ENCODE measurements at places on chromosomes 2 and 18.

- DNase-seq: no peak
These were observed 319.4 kb downstream of the NRXN1 start for GRCh38 chr2:50712569-50712968.

DNA sequence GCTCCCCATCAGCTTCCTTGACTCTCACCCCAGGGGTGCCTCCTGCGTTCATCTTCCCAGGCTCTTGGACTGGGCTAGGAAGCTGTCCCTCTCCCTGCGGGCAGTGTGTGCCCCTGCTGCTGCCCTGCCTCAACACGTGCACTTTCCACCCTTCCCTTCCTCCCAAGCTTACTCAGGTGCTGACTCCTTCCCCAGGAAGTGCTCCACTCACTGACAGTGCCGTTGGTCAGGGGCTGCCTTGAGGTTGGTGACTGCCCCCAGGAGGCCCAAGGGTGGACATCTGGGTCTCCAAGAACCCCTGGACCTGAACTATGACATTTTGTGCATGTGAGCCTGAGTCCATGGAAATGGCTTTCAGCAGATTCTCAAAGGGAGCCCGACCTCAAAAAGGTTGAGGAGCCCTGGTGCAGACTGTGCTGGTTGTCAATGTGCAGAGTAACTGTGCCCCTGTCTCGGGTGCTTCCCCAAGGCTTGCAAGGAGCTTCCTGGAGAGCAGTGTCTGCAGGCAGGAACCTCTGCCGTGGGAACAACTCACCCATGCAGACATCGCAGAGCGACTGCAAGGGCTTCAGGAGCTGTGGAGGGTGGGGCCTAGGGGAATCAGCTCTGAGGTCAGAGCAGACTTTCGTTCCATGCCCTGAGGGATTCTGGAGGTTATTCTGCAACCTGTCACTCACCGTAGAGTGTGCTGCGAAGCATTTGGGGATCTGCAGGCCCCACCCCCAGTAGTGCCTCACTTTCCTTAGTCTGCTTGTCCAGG lies 116.5 kb upstream of the MCFD2 start:
- no peak for DNase-seq

- DNase-seq: no peak
These were observed 64.0 kb downstream of the BOLA3 start for GRCh38 chr2:74083750-74084149.

GRCh38 chr18:43596105-43596712 lies 318.9 kb upstream of the SYT4 start:
- no peak for DNase-seq

DNA sequence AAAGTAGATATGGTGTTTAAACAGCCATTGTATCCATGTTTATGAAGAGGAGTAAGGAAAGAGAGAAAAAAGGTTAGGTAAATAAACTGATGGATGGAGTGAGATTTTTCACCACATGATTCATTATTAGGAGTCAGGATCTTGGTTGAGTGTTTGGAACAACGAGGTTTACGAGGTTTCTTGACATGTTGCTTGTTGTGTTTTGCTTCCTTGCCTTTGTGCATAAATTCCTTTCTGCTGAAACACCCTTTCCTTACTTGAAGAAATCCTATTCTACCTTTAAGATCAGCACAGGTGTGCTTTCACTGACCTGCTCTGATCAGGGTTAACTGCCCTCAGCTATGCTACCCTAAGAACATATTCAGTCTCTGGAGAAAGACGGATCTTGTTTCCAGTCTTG lies 66.6 kb downstream of the EFEMP1 start:
- no peak for DNase-seq

DNA sequence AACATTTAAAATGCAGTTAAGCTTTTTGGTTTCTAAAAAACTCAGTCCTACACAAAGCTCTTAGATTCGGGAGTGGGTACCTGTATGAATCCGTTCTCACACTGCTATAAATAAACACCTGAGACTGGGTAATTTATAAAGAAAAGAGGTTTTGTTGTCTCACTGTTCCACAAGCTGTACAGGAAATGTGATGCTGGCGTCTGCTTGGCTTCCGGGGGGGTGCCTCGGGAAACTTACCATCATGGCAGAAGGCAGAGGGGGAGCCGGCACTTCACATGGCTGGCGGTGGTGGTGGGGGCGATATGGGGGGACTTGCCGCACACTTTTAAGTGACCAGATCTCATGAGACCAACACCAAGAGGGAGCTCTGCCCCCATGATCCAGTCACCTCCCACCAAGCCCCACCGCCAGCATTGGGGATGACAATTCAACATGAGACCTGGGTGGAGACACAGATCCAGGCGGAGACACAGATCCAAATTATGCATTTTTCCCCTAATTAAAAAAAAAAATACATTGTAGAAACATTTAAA lies 222.5 kb downstream of the GBX2 start:
- no peak for DNase-seq

- DNase-seq: no peak
These were observed 4.2 kb downstream of the SH3BP4 start for GRCh38 chr2:234955971-234956509.

- DNase-seq: no peak
These were observed 1.8 kb downstream of the ACVR1 start for GRCh38 chr2:157874348-157874747.

DNA sequence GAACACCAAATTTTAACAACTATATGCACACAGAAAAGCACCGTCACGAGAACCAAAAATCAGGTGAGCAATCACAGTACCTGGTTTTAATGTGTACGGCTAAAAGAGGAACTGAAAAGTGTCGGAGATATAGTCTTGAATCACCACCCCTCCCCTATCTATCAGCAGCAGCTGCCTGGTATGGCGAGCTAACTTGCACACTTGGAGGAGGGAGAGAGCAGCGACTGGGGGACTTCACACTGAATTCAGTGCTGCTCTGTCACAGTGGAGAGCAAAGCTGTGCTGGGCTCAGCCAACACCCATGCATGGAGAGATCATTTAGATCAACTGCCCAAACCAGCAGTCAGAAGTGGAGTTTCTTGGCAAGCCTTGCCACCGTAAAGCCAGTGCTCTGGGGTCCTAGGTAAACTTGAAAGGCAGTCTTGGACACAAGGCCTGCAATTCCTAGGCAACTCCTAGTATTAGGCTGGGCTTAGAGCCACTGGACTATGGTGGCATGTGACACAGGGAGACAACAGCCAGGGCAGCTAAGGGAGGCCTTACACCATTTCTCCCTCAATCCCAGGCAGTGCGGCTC lies 89.2 kb upstream of the CD226 start:
- no peak for DNase-seq

DNA sequence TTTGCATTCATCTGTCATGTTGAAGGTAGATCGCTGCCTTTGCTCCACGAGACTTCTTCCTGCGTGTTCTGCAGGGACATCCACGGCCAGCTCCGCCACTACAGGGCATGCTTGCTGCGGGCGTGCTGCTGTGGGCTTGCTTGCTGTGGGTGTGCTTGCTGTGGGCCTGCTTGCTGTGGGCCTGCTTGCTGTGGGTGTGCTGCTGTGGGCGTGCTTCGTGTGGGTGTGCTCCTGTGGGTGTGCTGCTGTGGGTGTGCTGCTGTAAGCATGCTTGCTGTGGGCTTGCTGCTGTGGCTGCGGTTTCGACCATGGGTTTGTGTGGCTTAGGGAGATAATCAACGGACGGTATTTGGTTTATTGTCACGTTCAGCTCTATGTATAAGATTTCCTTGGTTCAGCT lies 161.3 kb upstream of the NFATC1 start:
- no peak for DNase-seq

DNA sequence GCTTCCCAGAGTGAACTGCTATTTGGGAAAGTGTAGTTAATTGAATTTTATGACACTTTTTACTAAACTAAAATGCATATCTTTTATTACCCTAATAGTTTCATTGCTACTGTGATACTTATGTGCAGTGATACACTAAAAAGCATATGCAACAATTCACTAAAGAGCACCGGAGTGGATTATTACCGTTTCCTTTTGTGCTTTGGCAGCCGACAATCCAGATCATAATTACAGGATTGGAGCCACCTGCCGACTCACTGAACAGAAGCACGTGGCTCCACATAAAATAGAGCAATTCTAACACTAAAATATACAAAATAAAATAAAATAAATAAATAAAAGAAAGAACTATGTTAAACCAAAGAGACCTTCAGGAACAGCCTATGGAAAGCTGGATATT lies 583.4 kb downstream of the NRXN1 start:
- no peak for DNase-seq

DNA sequence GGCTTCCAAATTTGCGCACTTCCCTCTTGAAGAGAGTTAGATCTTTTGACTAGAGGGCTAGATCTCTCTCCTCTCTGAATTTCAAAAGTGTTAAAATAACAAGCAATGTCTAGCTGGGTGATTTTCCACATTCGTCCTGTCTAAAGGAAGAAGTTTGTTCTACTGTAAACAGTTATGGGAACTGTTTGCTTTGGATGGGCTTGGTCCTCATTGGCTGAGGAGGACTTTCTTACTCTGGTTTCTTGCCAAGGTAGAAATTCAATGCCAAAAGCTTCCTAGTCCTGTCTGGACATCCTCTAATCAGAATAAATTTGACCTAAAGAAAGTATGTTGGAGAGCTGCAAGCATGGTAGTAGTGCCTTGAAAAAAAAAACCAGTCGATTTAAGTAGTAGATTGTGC lies 47.4 kb upstream of the RAPH1 start:
- no peak for DNase-seq

DNA sequence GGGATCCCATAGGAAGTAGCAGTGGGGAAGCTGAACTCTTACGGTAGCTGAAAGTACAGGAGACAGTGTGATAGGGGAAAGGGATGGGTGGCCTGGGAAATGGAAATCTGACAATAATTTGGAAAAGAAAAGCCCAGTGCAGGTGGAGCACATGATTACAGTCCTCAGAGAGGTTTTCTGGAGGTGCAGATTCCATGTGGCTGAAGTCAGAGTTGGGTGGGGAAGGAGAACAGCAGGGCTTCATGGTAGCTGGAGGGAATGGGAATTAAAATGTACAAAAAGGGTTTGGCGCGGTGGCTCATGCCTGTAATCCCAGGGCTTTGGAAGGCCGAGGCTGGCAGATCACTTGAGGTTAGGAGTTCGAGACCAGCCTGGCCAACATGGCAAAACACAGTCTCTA lies 12.2 kb downstream of the HRH4 start:
- no peak for DNase-seq

DNA sequence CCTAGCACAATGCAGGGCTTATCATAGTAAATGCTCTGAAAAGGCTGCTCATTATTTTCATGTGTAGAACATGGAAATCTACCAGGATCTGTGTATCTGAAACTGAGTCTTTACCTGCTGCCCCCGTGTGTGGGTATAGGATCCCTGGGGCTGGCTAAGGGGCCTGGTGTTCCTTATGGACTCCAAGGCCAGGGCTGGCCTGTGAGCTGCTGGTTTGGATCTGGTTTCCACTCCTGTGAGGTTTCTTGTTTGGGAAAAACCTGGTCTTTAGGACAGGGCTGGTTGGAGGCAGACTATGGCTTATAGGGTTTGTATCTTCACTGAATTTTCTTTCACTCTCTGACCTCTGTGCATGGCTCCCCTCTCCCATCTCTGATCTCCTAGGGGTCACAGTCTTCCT lies 80.8 kb downstream of the DYSF start:
- peak; percentile 28 for DNase-seq

DNA sequence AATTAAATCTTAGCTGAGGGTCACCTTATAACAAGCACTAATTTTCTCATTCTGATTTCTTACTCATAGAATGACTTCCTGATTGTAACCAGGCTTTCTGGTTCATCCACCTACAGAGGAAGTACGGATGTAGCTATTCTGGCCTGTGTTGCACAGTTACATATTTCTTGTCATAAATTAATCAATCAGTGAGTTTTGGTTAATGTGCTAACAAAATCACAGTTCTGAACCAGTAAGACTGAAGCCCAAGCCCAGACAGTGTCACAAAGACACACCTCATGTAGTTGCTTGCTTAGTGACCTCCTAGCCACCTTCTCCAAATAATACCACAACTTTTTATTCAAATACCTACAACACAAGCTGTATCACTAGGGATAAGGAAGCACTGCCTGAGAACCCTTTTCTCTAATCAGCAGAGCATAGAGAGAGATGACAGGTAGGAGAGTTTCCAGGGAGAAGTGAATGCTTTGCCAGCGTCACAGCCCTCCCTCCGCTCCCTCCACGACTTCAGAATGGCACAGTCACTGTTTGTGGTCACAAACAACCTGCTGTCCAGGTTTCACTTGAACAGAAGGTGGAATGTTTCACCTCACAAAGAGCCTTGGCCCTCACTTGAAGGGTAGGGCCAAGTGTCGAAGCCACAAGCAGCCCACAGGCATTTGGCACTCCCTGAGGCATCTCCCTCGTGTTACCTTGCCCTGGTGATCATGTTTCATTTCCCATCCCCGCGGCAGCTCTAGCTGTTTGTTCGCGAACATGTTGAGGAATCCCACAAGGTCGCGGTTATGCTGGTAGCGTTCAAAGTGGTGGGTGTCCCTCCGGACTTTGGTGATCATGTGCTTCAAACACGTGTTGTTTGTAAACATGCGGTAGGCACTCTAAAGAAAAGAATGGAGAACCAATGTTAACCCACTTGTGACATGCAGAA lies 120.8 kb upstream of the STK17B start:
- DNase-seq: no peak

- no peak for DNase-seq
These were observed 74.3 kb upstream of the MSTN start for GRCh38 chr2:190136825-190137224.

- DNase-seq: no peak
These were observed 111.3 kb upstream of the BOD1L2 start for GRCh38 chr18:57035590-57035989.

- DNase-seq: no peak
These were observed 5.1 kb upstream of the STEAP3 start for GRCh38 chr2:119218478-119219064.

- DNase-seq: no peak
These were observed 49.6 kb upstream of the SLC5A7 start for GRCh38 chr2:107936433-107937359.

DNA sequence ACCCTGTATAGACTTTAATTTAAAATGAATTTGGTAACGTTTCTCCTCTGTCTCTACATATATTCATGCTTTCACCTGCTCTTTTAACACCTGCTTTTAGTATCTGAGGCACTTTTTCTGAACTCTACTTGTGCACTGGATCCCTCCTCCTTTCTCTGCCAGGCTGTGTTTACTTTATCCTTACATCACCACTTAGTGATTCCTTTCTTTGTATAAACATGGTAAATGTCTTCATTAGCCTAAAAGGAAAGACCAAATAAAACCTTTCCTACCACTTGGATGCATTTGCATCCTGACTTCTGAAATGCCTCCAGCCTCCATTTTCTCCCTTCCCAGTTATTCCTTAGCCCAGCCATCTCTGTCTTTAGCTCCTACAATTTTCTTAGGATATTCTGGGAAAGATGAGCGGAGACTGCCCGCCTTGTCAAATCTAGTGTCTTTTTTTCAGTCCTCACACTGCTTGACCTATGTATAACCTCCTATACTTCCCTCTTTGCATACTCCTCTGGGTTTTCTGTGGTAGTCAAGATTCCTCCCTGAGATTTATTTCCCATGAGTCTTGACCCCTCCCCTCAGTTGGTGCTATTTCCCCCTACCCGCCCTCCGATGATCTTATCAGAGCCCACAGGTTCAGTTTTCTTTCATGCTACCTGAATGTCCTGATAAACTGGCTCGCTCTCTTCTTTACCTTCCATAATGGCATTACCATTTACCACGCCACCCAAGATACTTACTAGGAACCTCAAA lies 44.8 kb downstream of the REL start:
- DNase-seq: no peak

DNA sequence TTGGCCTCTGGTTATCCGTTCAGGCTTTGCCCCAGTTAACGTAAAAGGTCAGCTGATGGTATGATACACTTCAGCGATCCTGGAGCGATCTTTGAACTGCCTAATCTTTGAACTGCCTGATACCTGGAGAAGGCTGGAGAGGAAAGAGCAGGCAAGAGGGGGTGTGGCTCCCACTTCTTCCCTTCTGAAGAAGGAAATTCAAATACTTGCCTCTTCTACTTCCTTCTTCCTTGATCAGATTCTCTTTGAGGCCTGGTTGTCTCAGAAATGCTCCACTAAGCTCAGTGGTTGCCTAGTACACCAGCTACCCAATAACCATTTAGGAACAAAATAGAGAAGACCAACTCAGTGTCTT lies 619 bp downstream of the GALM start:
- no peak for DNase-seq
